ENCODE measurements at places on chromosomes 4 and X.
A peak's percentile ranks its signal among the peaks of the same experiment; 100 is the strongest.

DNA sequence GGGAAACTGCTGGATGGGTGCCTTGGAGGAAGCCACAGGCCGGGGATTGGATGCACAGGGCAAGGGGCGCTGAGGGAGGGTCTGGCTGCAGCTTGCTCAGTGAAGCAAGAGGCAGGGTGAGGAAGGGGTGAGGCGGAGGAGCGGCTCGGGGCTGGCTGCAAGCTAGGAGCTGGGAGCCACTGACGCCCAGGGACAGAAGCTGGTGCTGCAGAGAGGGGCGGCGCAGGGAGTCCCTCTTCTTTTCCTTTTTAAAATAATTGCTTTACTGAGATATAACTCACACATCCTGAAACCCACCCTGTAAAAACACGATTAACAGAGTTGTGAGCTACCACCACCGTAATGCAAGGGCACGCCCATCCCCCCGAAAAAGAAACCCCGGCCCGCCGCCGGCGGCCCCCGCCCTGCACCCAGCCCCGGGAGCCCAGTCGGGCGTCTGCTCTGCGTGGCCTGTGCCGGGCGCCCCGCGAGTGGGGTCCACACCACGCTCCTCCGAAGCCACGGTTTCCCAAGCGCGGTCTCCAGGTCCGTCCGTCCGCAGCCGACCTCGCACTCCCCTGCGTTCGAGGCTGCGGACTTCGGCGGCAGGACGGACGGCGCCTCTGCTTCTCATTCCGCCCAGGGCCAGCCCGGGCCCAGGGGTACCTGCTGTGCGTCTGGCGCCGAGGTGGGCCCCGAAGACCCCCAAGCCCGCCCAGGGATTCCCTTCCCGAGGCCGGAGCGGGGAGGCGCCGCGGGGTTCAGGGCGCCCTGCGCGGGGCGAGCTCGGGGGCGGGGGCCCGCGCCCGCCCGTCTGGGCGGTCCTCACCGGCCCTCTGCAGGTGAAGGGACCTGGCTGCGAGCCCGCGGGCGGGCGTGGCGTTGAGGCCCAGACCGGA lies 866 bp upstream of the UVSSA start:
- peak; percentile 70 for DNase-seq

- no peak for DNase-seq
These were observed 32.1 kb upstream of the SMARCA5 start for GRCh38 chr4:143481361-143481760.

- DNase-seq: no peak
These were observed 65.7 kb upstream of the KCNIP4 start for GRCh38 chr4:22014222-22014741.

- DNase-seq: no peak
These were observed 134.7 kb downstream of the F11 start for GRCh38 chr4:186400676-186401075.

DNA sequence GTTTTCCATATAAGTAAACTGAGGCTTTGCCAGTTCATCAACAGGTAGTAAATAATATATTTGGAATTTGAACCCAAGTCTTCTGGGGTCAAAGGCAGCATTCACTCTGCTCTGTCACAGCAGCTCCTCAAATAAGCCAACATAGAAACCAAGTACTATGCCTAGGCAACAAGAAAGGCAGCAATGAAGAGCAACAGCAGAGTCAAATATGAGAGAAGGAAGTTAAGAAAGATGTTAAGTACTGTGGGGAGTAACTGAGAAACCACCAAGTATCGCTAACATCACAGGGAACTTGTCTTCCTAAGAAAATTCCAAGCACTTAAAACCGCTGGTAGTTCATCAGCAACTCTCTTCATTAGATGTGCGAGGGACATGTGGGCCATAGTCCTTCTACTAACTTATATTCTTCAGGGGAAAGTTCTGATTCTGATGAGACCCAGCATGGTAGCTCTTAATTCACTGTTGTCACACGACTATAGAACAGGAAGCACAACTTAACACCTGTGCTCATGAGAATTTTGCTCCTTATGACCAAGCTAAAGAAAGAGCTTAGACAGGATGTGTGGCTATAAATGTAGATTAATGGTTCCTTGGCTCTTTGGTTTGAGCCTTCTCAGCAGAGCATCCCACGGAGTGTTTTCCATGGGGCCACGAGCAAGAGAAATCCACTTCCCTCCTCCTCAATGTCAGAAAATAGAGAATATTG lies 107.8 kb downstream of the AR start:
- no peak for DNase-seq

GRCh38 chr4:111282035-111282434 lies 659.2 kb upstream of the PITX2 start:
- no peak for DNase-seq

GRCh38 chr4:102574317-102574716 lies 73.2 kb downstream of the NFKB1 start:
- no peak for DNase-seq

DNA sequence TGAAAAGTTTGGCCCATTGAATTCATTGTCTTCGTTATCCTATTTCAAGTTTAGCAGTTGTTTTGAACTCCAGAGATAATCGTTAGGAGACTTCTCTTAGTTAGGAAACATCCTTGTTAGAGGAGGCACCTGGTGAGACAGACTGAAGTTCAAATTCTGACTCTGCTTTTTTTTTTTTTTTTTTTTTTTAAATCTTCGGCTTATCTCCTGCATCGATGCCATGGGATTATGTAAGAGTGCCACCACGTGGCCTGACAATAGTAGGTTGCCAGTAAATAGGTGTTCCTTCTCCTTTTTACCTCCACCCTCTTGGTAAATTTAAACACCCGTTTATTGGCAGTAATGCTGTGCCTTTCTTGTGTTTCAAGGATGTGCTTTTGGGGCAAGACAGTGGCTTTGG lies 149.3 kb downstream of the SOWAHB start:
- DNase-seq: peak; percentile 68

DNA sequence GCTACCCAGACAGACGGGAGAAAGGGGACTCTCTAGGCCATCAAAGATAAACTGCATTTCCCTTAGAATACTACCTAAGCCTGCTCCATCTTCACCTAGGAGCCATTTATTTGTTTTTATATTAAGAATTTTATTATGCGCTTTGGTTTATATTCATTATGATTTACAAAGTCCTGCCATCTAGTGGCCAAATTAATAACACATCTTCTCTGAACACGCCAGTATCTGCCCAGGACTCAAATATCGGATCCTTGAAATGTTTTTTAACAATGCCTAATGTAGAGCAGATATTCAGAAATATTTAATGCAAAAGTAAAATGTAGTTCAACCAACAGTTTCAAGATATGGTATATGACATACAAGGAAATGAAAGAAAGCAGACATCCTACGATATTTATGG lies 20.8 kb upstream of the PRPS2 start:
- no peak for DNase-seq

DNA sequence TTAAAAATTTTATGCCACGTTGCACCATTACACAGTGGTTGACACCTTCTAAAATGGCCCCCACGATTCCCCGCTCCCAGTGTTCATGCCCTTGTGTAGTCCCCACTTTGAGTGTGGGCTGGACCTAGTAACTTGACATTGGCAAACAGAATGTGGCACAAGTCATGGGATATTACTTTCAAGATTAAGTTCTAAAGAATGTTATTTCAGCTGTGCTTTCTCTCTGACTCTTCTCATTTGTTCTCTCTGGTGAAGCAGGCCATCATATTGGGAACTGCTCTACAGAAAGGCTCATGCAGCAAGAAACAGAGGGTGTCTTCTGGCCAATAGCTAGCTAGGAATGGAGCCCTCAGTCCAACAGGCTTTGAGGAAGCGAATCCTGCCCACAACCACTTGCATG lies 67.1 kb downstream of the ATXN3L start:
- peak; percentile 17 for DNase-seq

GRCh38 chr4:147396105-147396504 lies 84.8 kb upstream of the EDNRA start:
- DNase-seq: peak; percentile 61

GRCh38 chr4:159238631-159239030 lies 135.8 kb downstream of the RAPGEF2 start:
- no peak for DNase-seq

DNA sequence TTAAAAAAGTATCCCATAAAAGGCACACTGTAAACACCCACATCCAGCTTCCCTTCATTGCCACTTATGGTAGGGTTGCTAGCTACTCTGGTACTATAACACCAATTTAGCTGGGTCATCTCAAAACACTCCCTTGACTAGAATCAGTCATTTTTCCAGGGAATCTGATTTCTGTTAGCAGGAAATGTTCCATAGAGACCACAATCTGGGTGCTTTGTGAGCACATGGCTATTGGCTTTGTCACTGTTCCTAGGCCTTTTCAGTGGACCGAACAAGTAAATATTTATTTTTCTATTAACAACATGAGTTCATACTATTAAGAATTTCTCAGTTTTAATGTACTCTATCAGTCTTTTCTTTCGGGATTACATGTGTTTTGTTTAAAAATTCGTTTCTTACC lies 404.7 kb upstream of the GNPDA2 start:
- DNase-seq: peak; percentile 13

DNA sequence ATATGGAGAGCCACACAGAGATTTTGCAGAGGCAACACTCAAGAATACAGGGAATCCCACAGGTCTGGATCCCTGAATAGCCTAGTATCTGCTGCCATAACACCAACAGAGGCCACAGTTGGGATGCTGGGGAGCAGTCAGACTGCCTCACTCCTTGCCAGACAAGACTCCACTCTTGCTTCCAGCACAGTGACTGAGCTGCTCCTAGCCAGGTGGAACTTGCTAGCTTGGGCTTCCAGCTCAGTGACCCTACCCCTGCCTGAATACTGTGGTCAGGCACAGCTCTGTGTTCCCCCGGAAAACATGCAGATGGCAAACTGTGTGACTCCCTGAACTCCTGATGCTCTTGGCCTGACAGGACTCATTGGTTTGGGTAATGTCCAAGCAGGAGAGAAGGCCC lies 251.8 kb downstream of the KCTD8 start:
- no peak for DNase-seq

GRCh38 chr4:84325625-84326024 lies 173.5 kb downstream of the NKX6-1 start:
- no peak for DNase-seq

GRCh38 chr4:88793475-88793874 lies 95.8 kb upstream of the NAP1L5 start:
- no peak for DNase-seq

DNA sequence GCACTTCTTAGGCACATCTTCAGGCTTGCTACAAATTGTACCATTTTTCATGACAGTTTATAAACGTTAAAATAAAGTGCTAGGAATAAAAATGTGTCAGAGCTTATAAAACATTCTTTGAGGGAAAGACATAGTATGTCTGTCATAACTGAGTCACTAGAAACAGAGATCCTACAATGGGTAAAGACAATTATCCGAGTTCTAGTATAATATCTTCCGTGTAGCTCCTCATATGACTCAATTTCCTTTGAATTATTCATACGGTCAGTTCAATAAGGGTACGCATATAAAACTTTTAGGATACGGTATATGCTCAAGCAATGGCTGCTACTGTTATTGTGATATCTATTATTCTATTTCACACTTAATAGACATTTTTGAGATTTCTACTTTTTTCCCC lies 349.1 kb downstream of the PCDH10 start:
- DNase-seq: no peak

GRCh38 chrX:69116077-69116476 lies 49.2 kb downstream of the PJA1 start:
- DNase-seq: no peak

- no peak for DNase-seq
These were observed 22.8 kb downstream of the TBC1D14 start for GRCh38 chr4:6932475-6932874.

DNA sequence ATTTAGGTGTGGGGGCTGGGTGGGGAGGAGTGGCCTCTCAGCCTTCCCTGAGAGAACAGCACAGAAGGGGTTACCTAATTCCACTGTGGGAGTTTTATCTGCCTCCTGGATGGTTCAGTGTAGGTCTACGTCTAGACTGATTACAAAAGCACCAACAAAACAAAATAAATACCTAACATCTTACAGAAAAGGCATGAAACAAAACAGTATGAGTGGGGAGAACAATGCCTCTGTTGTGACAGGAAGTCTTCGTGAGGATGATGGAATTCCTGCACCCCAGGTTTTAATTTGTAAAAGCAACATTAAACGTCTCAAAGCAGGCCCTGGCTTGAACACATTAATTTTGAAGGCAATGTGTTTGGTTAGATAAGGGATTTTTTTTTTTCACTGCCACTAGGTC lies 112.1 kb upstream of the GPC4 start:
- no peak for DNase-seq

- no peak for DNase-seq
These were observed 3.3 kb upstream of the KIAA1210 start for GRCh38 chrX:119130911-119131310.

DNA sequence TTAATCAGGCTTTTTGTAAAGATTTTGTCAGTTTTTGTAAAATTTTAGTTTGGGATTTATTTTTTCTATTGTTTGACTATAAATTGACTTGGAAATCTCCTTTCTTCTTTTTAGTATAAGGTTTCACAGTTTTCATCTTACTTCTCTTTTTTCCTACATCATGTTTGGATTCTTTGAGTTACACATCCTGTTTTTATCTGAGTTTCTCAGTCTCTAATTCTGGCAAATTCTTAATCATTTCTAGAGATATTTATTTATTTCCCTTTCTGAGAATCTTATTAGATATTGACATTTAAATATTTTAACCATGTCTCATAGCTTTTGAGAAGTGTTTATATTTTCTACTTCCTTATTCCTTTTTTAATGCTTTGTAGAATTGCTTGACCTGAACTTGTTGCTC lies 20.7 kb downstream of the USP53 start:
- DNase-seq: no peak

GRCh38 chr4:124202099-124202498 lies 510.4 kb downstream of the ANKRD50 start:
- DNase-seq: no peak

- no peak for DNase-seq
These were observed 121.1 kb upstream of the FAM9C start for GRCh38 chrX:13165266-13166189.

- no peak for DNase-seq
These were observed 219.5 kb downstream of the PAPSS1 start for GRCh38 chr4:107500551-107500950.

DNA sequence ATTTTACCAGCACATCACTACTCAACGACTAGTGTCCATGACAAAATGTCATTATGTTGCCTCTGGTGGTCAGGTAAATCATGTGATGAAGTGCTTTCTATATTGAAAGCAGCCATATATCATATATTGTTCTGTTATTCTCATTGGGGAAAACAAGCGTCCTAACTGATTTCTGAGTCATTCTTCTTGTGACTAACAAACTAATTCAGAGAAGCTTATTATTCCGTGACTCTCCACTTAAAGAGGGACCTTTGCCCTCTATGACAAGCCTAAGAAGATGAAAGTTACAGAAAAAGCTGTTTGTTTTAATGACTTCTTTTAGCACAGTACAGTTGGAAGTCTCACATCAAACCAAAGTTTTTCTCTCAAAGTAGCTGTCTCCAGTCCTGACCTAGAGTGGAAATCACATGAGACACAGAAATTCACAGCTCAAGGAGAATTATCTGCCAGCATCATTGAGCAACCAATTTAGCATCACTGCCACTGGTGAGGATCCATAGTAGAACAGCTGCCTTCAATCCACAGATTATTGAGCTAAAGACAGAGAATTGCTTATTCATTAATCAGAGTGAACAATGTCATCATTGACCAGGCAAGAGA lies 36.4 kb downstream of the ASB9 start:
- DNase-seq: no peak
